ENCODE measurements at places on chromosomes 12 and 14.

DNA sequence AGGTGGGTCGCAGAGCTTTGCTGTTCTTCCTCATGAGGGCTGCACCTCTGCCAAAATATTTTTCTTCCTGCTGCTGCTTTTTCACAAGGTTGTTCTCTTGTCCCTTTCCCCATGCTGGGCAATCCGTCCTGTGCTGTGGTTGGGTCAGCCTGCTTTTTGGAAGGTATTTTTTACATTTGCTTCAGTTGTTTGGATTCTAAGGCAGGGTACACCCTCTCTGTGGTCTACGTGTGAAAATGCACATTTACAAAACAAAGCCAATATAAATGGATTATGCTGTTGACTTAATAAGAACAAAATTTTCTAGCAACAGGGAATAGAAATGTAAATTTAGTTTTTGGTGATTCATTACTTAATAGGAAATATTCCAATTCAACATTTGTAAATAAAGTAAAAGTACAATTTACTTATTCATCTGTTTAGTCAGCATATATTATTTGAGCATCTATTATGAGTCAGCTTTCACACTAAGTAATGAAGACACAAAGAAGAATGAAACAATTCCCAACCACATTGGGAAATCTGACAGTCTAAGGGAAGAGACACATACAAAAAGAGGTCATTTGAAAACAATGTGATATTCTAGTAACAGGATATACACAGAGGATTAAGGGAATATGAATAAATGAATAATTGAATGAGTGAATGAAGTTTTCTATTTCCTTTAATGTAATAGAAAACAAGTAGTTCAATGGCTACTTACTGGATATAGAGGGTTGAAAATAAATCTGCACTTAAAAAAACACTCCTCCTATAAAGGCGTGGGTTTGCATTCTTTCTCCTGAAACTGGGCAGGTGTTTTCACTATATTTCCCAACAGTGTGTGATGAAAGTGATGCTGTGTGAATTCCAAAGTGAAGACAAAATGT is 94.6 kb upstream of the PRICKLE1 start:
- no peak for DNase-seq

DNA sequence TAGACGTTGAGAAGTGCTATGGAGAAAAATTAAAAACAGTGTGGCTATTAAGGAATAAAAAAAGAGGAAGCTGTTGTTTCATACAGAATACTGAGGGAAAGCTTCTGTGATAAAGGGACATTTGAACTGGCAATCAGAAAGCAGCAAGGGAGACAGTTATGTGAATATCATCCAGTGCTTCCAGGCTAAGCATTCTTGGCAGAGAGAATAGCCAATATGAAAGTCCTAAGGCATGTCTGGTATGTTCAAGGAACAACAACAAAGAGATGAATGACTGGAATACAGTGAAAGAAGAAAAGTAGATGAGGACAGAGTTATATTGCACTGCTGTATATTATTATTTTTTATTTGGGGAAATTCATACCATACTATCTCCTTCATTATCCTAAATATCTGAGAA is 23.9 kb downstream of the SCAF11 start:
- no peak for DNase-seq

GRCh38 chr14:96583569-96584041 is 81.4 kb downstream of the PAPOLA start:
- DNase-seq = peak; percentile 81

DNA sequence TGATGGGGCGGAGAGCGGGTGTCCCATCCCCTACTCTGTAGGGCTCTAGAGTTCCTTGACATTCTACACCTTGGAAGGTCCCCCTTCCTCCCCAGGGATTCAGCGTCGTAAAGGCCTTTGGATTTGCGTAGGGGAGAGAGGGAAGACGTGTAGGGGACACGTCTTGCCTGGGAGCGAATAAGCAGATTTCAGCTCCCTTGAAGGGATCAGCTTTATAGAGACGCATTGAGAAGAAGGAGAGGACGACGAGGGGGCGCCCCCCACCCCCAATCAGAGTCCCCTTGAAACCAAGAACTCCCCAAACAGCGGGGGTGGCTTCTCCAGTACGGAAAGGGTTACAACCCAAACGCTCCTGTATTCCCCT is 324 bp downstream of the CALCOCO1 start:
- no peak for DNase-seq

GRCh38 chr12:15691388-15691787 is 97.8 kb downstream of the EPS8 start:
- DNase-seq = no peak

- DNase-seq = no peak
Observed at GRCh38 chr12:80056845-80057244, 42.5 kb upstream of the OTOGL start.

DNA sequence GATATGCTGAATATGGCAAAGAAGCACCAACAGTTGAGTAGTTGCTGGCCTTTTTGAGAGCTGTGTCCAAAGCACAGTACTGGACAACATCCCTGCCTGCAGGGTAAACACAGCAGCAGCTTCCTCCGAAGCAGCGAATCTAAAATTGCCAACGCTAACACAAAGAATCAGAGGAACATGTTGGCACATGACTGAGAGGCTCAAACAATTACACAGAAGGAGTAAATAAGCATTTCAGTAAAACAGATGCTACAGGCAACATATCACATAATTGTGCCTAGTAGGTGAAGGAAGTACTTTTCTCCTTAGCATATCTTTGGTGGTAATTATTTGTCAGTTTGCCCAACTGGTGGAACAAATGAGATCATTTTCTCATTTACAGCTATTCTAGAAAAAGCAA is 52.1 kb downstream of the KICS2 start:
- DNase-seq = no peak

DNA sequence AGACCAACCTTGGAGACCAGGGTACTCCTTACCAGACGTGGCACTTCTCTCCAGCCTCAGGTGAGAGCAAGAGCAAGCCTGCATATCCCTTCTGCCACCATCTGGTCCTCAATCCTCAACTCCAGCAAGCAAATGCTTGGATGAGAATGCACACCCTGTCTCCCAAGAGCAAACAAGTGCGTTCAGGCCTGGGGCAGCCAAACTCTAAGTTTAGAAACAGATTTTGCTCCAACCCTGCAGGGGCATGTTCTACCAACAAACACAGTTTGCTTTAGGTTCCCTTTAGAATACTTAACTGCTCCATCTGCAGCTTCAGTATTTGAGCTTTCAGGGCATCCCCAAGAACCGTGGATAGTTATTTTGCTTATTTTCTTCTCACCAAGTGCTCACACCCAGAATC is 55.9 kb upstream of the FICD start:
- DNase-seq = no peak

GRCh38 chr14:63296060-63296563 is 22.6 kb downstream of the GPHB5 start:
- no peak for DNase-seq

DNA sequence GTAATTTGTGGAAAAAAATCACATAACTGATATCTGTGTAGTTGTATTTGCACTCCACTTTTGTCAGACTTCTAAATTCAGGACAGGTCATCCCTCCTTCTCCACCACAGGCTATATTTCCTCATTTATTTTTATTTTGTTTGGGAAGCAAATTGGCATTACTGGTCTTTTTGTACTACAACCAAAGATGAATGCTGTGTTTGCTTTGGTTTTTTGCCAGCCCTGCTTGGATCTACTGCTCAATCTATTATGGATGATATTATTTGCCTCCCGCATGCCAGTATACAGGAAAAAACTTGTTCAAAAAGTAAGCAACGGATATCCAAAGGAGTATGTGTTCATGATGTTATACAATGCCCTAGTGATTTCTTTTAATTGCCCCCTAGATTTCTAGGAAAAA is 948.8 kb downstream of the TRHDE start:
- DNase-seq = no peak

- DNase-seq = no peak
Observed at GRCh38 chr12:21655591-21655990, 2.1 kb downstream of the LDHB start.

- no peak for DNase-seq
Observed at GRCh38 chr14:79661752-79662151, 549.6 kb downstream of the DIO2 start.

GRCh38 chr12:118430516-118430915 is 54.2 kb downstream of the SUDS3 start:
- DNase-seq = no peak

GRCh38 chr12:52404951-52405350 is 1.2 kb downstream of the KRT82 start:
- DNase-seq = no peak

GRCh38 chr14:37650356-37651037 is 55.1 kb downstream of the TTC6 start:
- DNase-seq = no peak

DNA sequence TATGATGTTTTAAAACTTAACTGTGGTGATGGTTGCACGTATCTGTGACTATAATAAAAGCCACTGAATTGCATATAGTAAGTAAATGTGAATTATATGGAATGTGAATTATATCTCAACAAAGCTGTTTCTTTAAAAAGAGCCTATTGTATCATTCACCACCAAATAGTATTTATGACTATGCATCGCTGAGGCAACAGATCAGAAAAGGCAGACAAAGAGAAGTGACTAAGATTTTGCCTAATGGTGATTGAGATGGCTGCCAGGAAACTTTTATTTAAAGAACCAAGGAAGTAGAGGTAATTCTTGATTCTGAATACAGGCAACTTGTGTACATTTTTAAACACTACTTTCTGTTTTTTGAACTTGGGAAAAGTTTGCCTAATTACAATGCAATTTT is 31.7 kb downstream of the DHRS7 start:
- DNase-seq = no peak

DNA sequence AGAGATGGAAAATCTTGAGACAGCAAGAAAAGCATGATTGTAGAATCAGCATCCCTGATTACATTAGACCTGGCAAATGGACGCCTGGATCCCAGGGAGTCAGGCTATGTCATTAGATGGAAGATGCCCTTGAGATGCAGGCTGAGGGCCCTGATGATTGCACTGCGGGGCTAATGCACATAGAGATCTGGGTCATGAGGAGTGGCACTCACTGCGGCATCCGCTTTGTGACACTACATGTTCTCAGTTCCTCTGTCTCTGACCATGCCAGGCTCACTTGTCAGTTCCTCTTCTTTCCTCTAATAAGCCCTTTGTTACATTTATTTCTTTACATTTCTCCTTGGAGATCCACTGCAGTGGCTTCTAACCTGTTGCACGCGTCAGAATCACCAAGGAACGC is 70.1 kb upstream of the GPATCH2L start:
- no peak for DNase-seq

DNA sequence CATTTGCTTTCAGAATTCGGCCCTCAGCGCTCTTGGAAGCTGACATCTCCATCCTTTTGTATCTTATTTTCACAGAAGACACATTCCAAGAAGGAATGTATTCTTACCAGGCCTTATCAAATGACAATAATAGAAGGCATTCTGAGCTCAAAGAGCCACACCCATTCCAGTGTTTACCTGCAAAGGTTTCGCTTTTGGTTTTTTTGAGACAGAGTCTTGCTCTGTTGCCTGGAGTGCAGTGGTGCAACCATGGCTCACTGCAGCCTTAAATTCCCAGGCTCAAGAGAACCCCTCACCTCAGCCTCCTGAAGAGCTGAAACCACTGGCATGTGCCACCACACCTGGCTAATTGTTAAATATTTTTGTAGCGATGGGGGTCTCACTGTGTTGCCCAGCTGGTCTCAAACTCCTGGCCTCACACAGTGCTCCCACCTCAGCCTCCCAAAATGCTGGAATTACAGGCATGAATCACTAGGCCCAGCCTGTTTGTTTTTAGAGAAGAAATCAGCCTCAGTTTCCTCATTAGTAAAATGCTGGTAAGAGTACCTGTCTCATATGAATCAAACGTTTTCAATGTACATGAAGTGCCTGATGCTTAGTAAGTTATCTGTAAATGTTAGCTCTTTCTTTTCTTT is 69.2 kb downstream of the SLC6A12 start:
- no peak for DNase-seq

DNA sequence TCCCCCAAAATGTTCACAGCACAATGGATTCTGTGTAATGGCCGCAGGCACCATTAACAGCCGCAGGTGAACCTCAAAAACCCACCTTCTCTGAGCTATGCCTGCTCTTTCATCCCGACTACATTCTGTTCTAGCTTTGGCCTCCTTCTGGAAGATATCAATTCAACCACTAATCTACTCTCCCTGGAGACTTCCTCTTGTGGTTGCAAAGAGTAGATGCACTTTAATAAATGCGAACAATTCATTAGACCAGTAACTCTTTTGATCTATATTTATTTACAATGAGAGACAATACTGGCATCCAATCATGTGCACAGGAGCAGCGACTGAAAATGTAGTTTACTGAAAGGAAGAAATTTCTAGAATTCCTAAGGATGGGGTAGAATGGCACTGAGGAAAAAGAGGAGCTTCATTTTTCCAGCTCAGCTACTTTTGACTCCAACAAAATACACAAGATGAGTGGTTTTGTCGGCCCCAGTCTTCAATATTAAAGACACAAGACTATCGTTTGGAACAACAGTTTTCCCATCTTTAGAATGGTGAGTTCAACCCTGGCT is 5.3 kb downstream of the GRIN2B start:
- DNase-seq = no peak

GRCh38 chr12:41684997-41685396 is 459.7 kb downstream of the GXYLT1 start:
- no peak for DNase-seq

DNA sequence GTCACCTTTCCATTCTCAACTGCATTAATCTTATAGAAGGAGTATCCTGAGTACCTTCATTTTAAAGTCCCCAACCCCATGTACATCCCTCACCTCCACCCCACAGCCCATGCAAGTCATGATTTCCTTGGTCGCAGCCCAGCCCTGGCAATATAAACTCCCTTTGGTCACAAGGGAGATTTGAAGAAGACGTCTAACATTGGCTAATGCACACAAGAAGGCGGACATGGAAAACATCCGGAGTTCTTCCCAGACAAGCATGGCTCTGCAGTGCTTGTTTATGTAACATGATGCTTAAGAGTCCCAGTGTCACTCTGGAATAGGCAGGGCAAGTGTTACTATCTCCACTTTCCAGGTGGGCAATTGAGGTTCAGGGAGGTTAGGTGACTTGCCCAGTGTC is 277.6 kb downstream of the DPF3 start:
- DNase-seq = peak; percentile 77

DNA sequence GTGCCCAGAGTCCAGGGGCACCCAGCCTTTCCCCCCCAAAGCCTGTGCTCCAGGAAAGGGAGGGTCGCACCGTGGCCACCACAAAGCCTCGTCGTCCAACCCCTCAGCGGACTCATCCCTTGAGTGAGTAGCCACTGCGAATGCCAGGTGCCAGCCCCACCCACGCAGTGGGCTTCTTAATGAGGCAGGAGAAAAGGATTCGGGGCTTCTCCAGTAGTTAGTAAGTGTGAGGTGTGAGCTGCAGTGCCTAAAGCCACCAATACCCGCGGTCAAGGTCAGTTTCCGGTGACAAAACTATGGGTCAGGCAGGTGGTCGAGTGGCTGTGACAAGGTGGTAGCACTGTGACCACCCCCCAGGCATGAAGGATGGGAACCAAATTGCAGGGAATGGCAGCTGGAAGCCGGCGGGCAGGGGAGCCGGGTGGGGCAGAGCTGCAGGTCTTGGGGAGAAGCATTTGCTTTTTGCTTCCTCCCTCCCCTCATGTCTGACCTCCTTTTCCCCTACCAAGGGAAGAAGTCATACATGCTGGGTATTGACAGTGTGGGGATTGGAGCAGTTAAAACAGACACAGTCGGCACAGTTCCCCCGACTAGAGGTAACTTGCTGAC is 8.0 kb downstream of the RAN start:
- no peak for DNase-seq

All from vagina (tissue), 2 donors.